T-helper 9 cell (primary cell): ENCODE measurements at places on chromosomes 4 and X.

DNA sequence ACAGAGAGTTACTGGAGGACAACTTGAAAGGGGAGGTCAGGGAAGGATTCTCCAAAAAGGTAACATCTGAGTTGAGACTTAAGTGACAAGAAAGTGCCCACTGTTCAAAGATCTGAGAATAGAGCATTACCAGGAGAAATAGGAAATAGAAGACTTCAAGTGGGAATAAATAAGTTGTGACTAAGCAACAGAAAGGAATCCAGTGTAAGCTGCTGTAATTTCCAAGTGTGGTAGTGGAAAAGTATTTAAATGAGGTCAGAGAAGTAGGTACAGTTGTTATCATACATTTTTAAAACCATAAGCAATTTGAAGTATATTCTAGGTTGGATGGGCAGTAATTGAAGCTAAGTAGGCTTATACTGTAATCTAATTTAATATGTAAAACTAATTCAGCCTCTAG is 211.9 kb downstream of the FBXO8 start:
- DNase-seq: no peak

- no peak for DNase-seq
These were observed 30.6 kb upstream of the SORCS2 start for GRCh38 chr4:7161721-7162214.

DNA sequence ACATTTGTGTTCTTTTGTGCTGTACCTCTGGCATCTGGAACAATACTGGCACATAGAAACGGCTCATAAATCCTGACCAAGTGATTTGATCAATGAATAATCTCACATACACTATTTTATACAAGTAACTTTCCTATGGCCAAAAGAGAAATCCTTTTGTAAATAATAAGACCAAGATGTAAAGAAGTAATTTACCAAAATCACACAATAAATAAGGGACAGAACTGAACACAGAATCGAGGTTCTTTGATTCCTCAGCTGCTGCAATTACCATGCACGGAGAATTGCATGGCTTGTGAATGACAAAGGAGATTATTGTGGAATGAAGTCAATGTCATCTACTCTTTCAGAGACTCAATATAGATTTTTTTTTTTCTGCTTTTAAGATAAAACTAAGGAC is 576.8 kb upstream of the SMIM31 start:
- DNase-seq: no peak

GRCh38 chr4:184237612-184238011 is 19.9 kb upstream of the ENPP6 start:
- no peak for DNase-seq

- DNase-seq: no peak
These were observed 206.1 kb upstream of the KLF8 start for GRCh38 chrX:56025872-56026571.

DNA sequence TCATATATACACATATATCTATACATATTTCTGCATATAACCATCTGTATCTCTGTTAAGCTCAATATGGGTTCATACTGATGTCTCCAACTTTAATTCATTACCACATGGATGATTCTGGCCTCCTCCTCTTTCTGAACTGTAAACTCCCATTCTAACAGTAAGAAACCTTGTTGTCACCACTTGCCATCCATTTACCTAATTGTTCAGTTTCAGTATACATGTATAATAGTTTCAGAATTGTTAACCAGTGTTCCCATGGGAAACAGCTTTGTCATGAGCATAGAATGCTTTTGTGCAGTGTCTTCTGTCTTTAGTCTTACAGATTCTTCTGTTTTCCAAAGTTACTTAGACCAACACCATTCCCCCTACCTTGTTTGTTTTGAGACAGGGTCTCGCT is 35.9 kb downstream of the SLC9A6 start:
- DNase-seq: no peak

- DNase-seq: no peak
These were observed 71.5 kb downstream of the AFF1 start for GRCh38 chr4:87006426-87006675.

DNA sequence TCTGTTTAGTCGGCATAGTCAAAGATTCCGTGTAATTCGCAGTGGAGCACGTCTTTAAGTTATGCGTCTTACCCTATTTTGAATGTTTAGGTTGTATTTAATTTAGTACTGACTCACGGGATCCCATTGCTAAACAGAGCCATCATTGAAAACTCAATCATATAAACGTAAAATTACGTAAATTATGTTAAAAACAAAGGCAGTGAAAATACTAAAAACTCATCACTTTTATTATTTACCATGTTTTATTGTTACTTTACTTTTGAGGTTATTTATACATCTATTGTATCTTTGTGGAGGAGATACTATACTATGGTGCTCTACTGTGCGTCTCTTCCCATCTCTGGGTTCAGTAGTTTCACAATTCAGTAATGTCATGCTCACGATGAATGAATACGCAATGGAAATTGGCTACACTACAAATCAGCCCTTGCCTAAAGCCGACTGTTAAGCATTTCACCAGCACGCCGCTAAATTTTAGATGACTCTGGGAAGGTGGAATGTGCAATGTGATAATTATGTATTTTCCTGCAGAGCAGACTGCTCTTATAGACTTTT is 944 bp downstream of the FUNDC2 start:
- DNase-seq: no peak

DNA sequence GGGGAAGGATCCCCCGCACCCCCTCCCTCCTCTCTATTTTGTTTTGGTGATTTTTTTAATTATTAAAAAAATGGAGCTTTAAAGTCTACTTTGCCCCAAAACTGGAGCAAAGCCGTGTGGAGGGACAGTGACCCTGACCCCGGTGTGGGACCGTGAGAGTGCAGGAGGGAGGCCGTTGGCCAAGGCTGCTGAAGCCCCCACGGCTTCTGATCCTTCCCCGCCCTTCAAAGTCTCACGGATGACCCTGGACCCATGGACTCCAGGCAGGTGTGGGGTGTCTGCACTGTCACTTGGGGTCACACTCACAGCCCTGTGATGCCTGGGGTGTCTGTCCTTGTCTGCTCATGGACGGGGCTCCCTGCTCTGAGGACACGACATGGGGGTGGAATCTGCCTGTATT is 133.3 kb downstream of the CPZ start:
- DNase-seq: no peak

DNA sequence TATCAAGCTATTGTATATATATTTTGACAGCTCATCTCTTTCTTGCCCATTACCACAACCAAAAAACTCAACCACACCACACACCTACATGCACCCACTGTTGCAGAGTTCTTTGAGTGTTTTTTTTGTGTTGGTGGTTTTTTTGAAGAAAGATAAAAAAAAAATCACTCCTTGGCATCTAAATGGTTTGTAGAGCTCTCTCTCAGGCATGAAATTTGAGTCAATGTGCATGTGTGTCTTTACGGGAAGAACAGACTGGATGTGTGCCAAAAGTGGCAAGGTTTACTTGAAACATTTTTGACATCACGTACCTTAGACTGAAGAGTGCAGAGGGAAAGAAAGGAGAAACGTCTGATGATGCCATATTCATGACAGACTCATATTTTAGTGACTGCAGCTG is 154.2 kb downstream of the FHIP1A start:
- DNase-seq: no peak

DNA sequence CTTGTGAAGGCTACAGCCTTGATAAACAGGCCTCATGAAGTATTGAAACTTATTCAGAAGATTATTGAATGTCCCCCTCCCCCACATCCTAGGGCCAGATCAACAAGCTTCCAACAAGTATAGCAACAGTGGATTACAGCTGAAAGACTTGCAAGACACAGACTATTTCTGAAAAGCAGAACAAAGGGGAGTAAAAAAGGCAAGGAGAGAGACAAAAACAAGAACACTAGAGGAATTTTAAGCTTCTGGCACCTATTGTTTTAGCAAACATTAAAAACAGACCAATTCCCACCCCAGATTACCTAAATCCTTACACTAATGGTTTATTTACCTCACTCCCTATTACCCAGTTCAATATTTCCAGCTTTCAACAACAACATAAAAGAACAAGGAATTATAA is 446.3 kb upstream of the FSTL5 start:
- DNase-seq: no peak

DNA sequence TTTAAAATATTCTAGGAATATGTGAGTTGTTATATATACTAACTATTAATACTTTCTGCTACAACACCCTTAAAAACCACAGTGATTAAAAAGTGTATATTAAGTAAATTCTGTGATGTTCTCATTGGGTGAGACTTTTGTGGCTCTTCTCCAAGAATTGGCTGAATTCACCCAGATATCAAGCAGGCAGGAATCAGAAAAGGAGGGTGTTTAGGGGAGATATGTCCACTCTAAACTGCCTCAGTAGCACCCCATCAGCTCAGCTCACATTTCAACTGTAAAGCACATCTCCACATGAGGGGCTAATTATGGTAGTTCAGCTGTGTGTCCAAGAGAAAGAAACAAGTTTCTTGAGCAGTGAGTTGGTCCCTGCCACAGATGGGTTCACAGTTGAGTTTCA is 165.0 kb downstream of the GALNTL6 start:
- no peak for DNase-seq

GRCh38 chrX:106995678-106996077 is 4.3 kb downstream of the MORC4 start:
- DNase-seq: no peak

DNA sequence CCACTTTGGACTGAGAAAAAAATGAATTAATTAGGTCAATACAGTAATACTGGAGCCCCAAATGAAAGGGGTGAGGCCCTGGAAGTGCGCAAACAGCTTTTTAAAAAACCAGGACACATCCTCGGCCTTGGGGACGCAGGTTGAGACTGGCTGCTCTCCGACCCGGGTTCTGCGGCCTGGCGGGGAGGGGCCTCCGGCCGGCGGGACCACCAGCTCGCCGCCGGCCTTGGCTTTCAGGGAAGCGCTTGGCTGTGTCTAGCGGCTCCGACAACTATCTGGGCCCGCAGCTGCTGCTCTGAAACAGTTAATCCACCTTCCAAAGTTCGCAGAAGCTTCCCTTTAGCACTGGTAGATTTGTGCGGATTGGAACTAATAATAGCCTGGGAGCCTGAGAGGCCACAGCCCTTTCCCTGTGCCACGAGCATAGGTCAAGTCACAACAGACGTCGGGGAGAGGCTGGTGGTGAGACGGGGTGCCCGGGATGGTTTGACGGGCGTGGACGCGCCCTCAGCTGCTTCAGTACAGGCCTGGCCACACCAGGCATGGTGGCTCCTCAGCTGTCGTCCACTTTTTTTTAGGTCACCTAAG is 1.1 kb upstream of the SEL1L3 start:
- DNase-seq: no peak

DNA sequence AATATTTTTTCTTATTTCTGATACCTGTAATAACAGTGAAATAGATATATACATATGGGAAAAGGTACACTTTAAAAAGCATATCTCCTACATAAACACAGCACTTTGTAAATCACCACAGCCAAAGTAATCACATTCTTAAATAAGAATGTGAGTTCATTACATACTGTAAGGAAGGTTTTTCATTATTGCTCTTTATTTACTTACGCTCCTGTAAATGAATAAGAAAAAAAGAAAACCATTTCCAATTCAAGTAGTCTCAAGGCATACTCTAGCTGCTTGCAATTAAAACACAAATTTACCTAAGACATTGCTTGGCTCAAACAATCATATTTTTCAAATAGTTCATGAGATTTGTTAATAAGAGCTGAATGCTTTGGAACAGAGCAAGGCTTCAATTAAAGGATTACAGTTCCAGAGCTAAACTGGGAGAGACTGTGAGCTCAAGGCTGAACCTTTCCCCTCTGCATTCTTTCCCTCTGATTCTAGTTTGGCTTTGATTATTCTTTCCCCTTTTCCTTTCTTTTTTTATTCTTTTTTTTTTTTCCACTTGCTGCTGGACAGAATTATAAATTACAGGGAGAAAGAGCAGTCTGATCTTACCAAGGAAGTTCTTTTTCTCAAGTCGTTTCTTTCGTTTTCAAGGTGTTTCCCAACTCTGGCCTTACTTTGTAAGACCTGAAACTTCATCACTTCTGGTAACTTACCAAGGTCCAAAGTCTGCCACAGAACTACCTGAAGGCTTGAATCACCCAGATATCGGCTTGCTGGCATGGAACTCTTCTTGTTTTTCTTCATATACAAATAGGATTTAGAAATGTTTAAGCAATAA is 278.3 kb downstream of the INPP4B start:
- DNase-seq: no peak
